ENCODE measurements at places on chromosomes 5 and 9. TPM values are rescaled to one million over a fixed set of nuclear protein-coding genes. Genes with fewer than 3 reads are reported as not detected.

MED7 gene
- total RNA-seq = 17.0 TPM

DNA sequence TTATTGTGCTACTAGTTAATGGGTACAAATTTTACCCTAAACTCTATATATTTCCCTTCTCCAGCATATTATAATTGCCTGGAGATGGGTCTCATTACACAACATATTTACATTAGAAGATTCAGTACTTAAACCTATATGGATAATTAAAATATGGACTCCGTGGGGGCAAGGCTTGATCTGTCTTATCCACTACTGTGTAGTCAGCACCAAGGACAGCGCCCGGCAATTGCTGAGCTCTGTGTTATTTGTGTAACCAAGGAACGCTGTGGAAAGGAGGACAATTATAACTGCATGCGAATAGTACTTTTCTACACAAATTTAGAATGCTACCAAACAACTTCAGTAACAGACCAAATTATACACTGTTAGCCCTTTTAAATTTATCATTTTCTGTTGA is 77.7 kb downstream of the DNAH5 start:
- DNase-seq = peak; percentile 6
- H3K27me3 ChIP-seq = no peaks in the 10 kb centered on the region
- no peak overlapping the region for H3K27ac ChIP-seq
- no peak overlapping the region for H3K4me3 ChIP-seq

- no peaks in the 10 kb centered on the region for H3K4me1 ChIP-seq
- no peaks in the 10 kb centered on the region for H3K27me3 ChIP-seq
- no peaks in the 10 kb centered on the region for H3K36me3 ChIP-seq
- no peak for DNase-seq
- no peak overlapping the region for H3K27ac ChIP-seq
- no peak overlapping the region for H3K4me3 ChIP-seq
Observed at GRCh38 chr5:69007163-69007562, 86.7 kb upstream of the SLC30A5 start.

DNA sequence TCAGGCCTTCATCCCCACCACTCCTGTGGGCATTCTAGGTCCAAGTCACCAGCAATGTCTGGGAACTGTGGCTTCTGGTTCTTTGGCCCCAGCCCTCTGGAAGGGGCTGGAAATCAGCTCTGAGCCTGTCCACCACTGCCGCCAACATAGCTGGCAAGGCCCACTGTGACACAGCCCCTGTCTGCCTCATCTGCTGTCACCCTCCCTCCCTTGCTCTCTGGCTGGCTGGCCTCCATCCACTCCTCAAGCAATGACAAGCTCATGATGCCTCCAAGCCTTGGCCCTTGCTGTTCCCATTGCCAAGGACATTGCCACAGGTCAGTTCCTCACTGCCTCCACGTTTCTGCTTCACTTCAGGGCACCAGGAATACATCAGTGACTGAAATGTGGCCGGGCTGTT is 93.7 kb downstream of the LHX2 start:
- H3K27ac ChIP-seq = no peak overlapping the region
- H3K36me3 ChIP-seq = no peaks in the 10 kb centered on the region
- H3K4me1 ChIP-seq = no peaks in the 10 kb centered on the region
- no peak for DNase-seq

DNA sequence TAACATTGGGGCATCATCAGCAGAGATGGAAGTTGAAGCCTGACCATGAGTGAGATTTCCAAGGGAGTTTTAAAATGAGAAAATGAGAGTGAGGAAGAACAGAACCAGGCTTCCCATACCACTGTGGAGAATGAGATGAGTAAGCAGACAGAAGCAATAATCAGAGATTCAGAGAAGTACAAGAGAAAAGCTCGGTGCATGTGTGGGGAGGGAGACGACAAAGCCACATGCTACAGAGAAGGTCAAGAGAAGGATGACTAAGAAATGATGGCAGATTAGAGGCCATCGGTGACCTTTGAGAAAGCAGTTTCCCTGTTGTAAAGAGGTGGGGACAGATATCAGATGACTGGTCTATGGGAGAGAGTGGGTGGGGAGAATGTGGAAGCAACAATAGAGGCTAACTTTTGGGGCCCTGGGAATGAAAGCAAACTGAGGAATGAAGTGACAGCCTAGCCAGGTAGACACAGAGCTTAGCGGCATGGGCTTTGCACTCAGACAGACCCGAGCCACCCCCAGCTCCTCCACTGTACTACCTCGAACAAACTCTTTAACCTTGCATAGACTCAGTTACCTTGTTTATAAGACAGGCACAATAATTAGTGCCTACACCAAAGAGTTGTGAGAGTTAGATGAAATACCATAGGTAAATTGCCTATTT is 207.7 kb downstream of the PIK3R1 start:
- H3K4me3 ChIP-seq = no peak overlapping the region
- DNase-seq = no peak
- no peaks in the 10 kb centered on the region for H3K36me3 ChIP-seq
- no peak overlapping the region for H3K27ac ChIP-seq
- H3K27me3 ChIP-seq = no peaks in the 10 kb centered on the region
- peaks cover 8% of the 10 kb centered on the region for H3K4me1 ChIP-seq

Data from thymus (tissue), 14 donors.